ENCODE measurements at places on chromosomes 2 and 18.

- no peak for DNase-seq
Observed at GRCh38 chr2:150608341-150608740, 120.9 kb upstream of the RND3 start.

DNA sequence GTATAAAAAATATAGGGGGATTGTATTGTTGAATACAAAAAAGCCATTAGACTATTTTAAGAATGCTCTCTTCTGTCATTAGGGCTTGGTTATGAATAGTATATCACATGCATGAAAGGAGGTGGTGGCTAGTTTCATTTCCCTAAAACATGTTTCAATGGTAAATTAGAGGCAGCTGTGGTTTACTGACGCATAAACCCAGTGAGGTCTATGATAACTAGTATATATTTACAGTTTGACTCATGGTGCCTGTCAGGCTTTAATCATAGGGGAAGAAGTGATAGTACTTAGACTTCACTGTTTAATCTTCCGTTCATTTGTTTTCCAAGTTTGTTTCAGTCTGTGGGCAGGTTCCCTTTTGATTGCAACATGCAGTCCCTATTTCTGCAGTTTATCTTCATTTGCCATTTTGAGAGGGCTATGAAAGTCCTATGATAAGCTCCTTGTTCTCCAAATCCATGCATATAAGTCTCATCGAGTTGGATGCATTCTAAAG lies 55.1 kb upstream of the MAP4K3 start:
- peak; percentile 83 for DNase-seq

- DNase-seq = no peak
Observed at GRCh38 chr2:27572998-27573429, 9.8 kb upstream of the ZNF512 start.

- DNase-seq = no peak
Observed at GRCh38 chr18:10791169-10791831, 265.5 kb downstream of the NAPG start.

- DNase-seq = no peak
Observed at GRCh38 chr2:8379549-8379948, 302.3 kb upstream of the ID2 start.

DNA sequence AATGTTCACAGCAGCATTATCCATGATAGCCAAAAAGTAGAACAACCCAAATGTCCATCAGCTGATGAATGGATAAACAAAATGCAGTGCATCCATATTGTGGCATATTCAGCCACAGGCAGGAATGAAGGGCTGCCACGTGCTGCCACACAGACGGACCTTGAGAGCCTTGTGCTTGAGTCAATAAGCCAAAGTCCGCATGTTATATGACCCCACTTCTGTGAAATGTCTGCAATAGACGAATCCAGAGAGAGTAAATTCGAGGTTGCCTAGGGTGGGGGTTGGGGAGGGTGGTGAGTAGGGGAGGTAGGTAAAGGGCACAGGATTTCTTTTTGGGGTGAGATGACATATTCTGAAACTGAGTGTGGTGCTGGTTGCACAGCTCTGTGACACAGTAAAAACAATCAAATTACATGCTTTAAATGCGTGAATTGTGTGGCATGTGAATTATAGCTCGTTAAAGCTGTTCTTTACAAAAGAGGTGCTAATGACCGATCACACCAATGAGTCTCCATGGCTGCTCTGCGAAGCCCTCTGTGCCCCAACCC lies 38.9 kb upstream of the LDLRAD4 start:
- DNase-seq = no peak

GRCh38 chr18:77634494-77634893 lies 384.8 kb downstream of the GALR1 start:
- no peak for DNase-seq

DNA sequence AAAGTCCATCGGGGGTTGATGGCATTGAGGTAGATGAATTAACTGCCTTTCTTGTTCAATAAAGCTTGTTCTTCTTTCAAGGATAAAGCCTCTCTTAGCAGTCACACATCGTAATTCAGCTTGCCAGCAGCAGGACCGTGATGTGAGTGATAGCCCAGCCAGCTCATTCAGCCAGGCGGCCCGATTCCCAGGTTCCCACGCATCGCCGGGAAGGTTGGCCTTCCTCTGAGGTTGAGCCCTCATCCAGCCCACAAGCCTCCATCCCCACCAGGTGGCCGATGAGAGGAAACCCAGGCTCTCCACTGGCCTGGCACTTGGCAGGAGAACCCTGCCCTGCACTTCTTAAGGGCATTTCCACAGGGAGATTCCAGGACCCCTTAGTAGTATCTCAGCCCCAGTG lies 4.7 kb downstream of the AGAP1 start:
- no peak for DNase-seq

GRCh38 chr2:27135478-27135955 lies 1.1 kb upstream of the PREB start:
- DNase-seq = no peak

GRCh38 chr2:23568626-23569190 lies 183.7 kb downstream of the KLHL29 start:
- DNase-seq = no peak

DNA sequence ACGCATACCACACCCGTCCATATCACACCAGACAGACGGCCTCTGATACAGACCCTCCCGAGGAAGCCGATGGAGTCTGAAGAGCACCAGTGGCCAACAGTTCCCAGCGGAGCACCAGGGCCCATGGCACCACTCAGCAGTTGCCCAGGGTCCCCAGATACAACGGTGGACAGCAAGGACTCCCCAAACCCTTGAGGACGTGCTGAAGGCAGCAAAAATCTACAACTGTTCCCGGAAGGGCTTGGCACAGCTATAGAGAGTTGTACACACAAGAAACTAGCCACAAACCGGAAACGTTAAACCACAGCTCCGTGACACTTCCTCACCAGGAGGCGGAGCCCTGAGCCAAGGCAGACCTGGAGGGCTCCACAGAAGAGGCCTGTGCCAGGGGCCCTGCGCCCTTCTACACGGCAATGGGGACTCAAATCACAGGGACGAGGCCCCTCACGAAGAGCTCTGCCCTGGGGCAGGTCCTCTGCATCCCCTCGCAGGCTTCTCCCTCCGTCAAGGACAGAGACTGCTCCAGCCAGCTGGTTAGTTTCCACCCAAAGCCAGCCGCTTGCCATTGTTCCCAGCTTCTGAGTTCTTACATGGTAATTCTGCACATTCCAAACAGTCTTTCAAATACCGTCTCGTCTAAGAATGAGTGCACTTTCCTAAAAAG lies 133.4 kb downstream of the HDAC4 start:
- peak; percentile 38 for DNase-seq

DNA sequence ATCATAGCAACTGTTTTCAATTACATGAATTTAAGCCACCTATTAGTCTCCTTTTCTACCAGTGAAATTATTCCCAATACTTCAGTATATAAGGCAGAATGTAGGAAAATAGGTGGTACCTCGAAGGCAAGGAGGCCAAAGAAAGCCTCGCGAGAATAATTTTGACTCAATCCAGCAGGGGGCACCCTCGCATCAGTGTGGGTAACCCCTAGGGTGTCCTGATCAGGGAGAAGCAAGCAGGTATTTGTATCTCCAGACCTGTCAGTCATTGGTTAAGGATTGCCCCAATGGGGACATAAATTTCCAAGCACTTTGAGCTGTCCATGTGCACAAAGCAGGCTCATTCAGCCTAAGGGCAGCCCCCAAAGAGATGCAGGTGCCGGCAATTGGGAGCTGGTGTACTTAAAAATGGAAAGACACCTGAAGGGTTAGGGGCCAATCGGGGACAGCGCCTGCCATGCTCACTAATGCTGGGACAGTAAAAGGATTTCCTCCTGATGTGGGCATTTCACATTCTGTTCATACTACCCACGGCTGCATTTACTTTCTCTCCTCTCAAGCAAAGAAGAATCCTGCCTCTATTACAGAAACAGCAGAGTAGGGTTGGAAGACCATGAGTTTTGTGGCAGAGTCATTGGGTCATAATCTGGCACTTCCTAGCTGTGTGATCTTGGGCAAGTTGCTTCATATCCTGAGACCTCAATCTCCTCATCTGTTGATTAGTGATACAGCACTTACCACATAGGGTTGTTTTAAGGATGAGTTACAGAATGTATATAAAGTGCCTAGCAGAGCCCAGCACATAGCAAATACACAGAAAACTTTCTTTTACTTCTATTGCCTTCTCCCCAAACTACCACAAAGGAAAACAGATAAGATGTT lies 136.1 kb downstream of the ICOS start:
- DNase-seq = no peak

GRCh38 chr2:67839242-67839641 lies 223.6 kb downstream of the C1D start:
- DNase-seq = no peak

DNA sequence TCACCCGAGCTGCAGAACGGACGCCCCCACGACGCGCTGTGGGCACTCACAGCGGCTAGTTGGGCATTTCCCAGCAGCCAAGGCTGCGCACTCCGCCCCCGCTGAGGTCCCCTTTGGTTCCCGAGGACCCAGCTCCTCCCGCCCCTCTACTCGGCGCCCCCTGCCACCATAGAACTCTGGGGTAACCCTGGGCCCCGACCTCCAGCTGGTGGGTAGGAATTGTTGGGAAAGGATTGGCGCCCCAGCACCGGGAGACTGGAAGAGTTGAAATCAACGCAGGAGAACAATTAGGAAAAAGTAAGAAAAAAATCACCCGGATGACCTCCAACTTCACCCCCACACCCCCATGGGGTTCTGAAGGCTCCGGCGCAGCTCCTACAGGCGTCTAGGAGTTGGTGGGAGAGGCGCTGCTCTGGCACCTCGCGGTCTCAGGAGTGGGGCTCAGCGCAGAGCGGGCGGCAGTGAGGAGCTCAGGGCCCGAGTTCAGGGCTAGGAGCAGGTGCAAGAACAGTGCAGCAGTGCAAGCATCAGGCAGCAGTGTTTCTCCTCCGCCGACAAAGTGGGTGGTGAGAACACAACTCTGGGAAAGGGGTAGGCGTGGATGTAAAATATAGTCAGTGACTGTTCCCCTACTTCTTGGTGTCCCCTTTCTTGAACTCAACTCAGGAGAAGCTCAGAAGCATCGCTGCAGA lies 14.0 kb downstream of the POU3F3 start:
- no peak for DNase-seq

DNA sequence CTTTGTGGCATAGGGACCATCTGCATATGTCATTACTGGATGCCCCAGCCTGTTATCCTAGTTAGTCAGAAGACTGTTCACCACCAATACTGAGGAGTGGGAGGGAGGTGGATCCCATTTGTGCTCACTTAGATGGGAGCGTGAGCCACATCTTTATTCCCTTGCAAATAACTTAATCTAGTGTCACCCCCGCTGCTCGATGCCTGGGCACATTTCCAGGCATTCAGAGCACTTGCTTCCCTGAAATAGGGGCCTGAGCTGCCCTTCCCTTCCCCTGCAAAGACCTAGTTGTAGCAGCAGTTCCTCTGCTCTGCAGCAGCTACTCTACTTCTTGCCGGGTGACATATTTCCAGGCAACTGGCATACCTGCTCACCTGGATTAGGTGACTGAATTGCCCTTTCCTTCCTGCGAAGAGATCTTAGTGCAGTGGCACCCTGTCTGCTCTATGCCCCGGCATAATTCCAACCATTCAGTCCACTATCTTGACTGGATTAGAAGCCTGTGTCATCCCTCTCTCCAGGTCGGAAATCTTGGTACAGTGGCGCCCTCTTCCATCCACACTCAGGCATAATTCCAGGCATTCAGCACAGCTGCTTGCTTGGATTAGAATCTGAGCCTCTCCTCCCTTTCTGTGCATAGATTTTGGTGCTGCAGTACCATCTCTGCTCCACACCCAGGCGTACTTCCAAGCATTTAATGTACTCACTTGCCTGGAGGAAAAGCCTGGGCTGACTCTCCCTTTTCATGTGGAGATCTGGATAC lies 1389.1 kb upstream of the TMEFF2 start:
- DNase-seq = no peak

- DNase-seq = no peak
Observed at GRCh38 chr18:49728542-49728941, 84.8 kb downstream of the ACAA2 start.

DNA sequence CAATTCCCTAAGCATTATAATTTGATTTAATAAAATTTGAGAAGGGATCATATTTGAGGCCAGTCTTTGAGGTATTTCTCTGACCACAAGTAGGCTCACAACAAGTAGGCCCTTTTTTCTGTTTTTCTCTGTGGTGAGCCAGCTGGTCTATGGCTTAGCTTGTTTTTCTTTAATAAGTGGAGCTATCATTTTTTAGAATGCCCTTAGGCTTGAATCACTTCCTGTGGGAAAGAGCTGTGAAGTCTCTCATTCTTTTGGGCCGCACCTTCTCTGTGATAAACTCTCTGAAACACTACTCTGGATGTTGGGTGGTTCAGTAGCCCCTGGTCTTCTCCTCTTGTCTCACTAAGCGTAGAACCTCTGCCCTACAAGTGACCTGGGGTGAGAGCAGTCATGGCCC lies 235.9 kb downstream of the SUCLG1 start:
- DNase-seq = no peak

DNA sequence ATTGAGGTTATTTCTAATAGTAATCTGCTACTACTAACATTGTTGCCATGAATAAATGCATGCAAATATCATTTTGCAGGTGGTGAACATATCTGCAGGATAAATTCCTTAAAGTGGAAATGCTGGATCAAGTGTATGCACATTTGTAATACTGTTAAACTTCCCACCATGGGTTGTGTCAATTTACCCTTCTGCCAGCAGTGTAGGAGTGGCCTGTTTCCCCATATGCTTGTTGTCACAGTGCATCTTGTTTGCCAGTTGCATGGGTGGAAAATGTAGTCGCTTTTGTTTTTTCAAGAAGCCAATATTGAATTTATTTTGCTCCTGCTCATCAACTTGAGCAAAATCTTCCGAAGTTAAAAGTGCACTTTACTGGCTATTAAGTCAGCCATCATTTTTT lies 139.0 kb upstream of the ACKR3 start:
- DNase-seq = no peak

GRCh38 chr2:21042958-21043743 lies 722 bp downstream of the APOB start:
- no peak for DNase-seq

DNA sequence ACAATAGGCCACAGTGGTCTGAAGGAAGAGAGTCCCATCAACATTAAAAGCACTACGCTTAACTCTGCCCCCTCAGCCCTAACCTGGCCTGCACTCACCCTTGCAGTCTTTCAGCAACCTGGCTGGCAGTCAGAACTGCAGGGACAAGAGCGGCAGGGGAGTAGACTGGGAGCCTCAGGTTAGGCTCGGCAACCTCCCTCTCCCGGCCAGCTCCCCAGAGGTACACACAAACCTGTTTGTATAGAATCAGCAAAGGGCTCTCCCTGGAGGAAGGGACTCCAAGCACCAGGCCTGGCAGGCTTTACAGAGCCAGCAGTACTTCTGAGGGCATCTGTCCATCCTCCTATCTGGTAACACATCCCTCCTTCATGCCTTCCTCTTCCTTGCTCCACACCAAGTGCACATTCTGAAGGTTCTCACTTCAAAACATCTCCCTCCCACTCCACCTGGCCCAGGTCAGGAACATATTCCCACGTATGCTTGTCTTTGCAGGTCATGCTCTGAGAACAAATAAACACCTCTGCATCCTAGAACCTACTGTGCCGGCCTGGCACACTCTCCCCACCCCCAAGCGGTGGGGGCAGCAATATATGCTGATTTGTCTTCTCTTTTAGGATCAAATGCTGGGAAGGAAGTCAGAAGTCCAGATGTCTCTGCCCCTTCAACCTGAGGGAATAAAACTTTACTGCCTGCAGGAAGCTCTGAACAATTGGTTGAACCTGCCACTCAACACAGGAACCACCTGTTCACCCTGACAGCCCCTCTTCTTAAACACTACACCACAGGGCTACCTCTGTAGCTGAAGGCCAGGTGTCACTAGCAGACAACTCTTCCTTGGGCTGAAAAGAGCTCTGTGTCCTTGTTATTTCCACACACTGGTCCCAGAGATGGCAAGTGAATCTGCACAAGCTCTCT lies 12.6 kb upstream of the SFXN5 start:
- DNase-seq = no peak
